ENCODE measurements at places on chromosomes 2 and 18. TPM values are rescaled to one million over a fixed set of nuclear protein-coding genes. Genes with fewer than 3 reads are reported as not detected.

MC2R gene
- total RNA-seq: not detected

RESP18 gene
- not detected for total RNA-seq

INPP5D gene
- under 0.01 TPM for total RNA-seq

DNA sequence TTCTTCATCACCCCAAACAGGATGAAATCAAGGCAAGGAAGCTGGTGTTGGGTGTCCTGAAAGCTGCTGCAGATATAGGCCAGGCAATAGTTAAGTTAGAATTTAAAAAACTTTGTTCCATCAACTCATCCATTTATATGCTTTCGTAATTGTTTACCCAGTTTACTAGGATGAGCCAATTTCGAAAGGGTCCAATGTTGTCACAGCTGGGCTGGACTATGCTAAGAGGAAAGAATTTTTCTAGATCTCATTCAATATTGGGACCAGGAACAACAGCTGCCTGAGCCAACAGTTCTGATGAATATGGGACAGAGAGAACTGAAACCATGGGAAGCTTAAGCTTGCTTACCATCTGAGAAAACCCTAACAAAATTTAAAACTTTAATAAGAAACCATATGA is 21.6 kb upstream of the SP3 start:
- DNase-seq: peak; percentile 66

DNA sequence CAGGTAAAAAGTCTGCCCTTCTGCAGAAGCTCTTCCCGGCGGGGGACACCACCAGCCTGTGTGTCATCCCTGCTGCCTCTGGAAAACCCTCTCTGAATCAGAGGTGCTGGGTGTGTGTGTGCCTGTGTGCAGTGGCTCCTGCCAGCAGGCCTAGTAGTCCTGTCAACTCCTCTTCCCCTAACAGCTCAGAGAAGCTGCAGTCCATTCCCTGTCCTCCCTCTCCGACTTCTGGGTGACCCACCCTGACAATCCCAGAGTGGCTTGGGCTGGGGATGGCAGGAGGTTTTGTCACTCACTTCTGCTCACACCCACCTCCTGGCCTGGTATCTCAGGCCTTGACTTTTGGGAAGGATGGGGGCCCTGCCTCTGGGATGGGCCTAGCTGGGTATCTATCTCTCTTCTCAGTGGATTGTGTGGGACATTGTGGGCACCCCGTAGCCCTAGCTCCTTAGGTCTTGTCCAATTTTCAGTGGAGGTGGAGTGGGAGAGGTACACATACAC is 2.3 kb downstream of the WNT10A start:
- no peak for DNase-seq

DNA sequence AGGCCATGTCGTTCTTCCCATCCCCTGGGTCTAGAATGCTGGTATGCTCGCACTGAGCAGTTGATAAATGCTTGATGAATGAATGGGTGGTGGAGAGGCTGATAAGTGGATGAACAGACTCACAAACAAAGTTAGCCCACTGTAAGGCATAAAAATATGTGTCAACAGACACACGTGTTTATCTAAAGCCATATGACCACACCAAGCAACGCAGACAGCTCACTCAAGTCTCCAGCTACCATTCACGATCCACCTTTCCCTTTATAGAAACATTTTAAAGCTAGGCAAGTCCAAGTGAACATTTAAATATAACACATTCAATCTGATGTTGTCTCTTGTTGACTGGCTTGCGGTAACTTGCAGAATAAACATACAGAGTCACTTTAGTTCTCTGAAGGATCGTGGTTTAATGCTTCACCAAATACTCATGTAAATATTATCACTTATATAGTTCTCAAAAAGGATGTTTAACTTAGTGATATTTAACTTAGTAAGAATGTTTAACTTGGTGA is 105.5 kb downstream of the NOL10 start:
- DNase-seq: peak; percentile 37

DNA sequence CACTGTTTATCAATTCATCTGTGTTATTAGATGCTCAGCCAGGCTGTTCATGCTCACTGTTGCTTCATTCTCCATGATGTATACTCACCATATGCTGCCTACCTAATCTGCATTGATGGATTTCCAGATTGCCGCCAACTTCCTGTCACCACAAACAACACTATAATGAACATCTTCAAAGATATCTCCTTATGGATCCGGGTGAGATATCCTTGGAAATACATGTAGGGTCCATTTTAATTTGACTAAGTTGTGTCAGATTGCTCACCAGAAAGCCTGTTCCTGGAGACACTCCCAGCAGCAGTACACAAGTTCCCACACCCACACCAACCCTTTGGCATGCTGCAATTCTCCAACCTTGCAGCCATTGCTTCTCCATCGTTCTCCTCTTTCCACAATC is 547.5 kb upstream of the TNP1 start:
- no peak for DNase-seq

- peak; percentile 34 for DNase-seq
These were observed 8.9 kb upstream of the PDE1A start for GRCh38 chr2:182435754-182436153.

DNA sequence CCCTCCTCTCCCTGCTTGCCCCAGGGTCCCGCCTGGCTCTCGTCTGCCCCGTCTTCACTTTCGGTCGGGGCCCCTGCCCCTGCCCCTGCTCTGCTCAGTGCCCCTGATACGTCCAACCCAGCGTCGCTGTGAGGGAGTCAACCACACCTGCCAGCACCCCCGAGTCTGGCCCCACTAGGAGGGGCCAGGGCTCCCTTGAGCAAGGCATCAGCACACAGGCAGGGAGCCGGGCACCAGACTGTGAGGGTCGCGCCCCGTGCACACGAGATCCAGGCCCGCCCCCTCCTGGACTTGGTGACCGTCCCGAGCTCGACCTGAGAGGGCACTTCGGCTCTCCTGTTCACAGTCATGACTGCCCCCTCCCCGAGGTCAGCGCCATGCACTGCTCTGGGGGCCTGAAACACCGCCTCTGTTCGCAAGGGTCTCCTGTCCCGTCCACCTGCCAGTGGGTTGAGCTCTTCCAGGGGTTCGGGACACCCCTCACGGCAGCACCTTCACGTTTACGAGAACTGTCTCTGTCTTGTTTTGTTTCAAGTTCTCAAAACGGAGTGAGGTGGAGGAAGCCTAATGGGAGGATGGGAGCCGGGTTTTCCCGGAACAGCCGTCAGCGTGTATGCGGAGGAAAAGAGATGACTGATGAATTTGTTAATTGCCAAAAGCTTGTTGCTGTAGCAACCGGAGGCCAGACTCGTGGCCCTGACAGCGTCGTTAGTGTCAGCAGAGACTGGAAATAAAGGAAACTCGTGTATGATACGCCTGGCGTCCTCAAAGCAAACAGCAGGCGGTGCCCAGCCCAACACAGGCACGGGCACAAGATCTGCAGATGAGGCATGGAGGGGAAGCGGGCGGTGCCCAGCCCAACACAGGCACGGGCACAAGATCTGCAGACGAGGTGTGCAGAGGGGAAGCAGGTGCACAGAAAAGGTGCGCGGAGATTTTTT is 48.2 kb upstream of the KCNG2 start:
- no peak for DNase-seq

- no peak for DNase-seq
These were observed 7.3 kb downstream of the NBEAL1 start for GRCh38 chr2:203021991-203022390.
